Astrocyte of the cerebellum (primary cell): ENCODE measurements at places on chromosomes 5 and 9.

- no peak for DNase-seq
These were observed 126.7 kb downstream of the MED10 start for GRCh38 chr5:6251565-6252102.

DNA sequence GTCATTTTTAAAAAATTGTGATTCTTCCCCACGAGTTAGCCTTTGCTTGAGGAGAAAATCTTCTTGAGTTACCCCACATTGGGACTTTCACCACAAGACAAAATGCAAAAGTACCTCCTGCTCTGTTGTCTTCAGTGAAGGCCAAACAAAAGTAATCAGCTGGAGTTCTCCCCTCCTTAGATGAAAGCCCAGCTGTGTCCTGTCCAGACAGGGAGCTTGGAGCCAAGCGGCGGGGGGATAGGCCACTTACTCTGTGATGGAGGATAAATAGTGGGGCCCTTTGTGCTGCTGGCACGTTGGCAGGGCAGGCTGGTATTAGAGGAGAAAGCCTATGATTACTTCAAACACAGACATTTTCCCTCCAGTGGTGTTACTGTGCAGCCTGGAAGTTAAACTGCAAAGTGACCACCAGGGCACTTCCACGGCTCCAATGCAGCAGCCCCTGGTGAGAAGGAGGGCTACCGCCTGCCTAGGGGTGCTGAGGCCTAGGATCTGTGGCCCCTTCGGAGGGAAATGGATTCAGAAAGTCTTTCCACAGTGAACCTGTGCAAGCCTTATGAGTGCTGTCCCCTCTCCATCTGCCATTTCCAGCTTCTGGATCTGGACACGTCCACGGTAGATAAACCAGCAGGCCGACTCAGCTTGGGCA lies 155.0 kb downstream of the TMEM167A start:
- DNase-seq, result no peak

GRCh38 chr5:84273517-84273883 lies 111.2 kb downstream of the EDIL3 start:
- DNase-seq, result no peak

GRCh38 chr9:71719562-71719961 lies 48.8 kb downstream of the CEMIP2 start:
- DNase-seq, result peak; percentile 11

DNA sequence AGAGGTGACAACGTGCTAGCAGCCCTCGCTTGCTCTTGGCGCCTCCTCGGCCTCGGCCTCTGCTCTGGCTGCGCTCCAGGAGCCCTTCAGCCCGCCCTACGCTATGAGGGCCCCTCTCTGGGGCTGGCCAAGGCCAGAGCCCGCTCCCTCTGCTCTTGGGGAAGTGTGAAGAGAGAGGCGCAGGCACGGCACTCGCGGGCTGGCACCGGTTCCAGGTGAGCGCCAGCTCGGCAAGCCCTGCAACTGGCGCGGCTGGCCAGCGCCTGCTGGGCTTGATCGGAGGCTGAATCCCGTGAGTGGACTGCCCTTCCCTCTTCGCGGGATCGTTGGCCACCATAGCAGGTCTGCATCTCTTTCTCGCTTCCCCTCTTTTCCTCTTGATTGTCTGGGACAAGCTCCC lies 298.0 kb upstream of the PTPRD start:
- DNase-seq, result no peak

DNA sequence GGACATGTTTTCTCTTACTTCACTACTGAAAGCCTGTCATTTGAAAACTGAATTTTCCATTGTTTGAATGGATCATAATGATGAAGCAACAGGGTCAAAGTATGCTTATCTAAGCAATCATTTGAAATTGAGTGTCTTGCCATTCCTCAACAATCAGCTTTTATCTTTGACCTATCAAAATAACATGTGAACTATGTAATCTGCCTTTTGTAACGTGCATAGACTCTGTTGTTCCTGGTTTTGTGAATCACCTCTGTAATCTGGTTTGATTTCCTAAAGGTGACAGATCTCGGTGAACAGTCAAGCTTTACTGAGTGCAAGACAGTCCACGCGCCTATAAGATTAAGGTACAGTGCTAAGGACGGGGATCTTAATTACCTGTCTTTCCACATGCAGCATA lies 3.3 kb downstream of the MEF2C start:
- DNase-seq, result no peak

DNA sequence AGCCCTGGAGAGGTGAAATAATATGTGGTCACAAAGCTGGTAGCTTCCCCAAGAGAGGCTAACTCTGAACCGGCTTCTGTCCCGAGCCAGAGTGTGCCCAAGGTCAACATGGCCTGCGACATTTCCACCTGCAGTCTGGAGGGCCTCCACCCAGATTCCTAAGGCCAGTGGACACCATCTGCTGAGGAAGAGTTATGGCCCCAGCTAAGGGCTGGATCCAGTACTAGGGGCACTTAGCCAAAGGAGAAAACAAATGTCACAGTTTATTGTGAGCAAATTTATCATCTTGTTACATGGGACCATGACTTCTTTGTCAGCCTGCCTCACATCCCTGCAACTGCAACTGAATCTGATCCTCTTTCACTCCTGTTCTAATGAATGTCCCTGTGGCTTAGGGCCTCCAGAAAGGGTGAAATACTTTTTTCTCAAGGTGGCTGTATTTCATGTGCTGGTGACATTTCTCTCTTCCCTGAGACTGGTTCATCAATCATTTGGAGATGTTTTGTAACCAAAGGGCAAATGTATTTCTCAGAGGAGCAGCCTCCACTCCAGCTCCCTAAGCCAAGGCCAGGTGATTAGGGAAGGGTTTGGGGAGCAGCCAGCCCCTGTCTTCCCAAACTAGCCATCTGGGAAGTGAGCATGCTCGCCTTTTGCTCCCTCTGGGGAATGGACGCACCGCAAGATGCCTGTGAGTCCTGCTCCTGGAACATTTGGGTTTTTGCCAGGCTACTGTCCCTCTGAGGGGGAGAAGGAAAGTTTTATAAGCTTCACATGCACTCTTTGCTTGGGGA lies 148.3 kb downstream of the CMYA5 start:
- no peak for DNase-seq

- no peak for DNase-seq
These were observed 42.2 kb upstream of the CEP72 start for GRCh38 chr5:569868-570361.

- DNase-seq, result no peak
These were observed 186.9 kb upstream of the CD180 start for GRCh38 chr5:67383451-67383850.

DNA sequence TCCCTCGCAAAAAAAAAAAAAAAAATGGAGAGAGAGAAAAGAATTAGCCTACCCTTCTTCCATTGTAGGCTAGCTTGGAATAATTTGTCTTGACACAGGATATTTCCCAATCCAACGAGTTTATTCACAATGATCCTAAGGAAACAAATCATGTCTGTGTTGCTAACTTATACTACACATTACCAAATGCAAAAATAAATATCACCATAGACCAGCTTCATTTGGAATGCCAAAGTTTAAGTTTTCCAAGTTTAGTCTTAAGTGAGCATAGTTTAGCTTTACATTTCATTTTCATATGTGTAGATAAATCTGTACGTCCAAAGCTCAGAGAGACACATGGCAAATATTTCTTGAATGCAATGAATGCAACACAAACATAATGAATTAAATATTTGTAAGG lies 1106.2 kb upstream of the DMAC1 start:
- no peak for DNase-seq

- no peak for DNase-seq
These were observed 1.8 kb upstream of the AMACR start for GRCh38 chr5:34009610-34010009.

DNA sequence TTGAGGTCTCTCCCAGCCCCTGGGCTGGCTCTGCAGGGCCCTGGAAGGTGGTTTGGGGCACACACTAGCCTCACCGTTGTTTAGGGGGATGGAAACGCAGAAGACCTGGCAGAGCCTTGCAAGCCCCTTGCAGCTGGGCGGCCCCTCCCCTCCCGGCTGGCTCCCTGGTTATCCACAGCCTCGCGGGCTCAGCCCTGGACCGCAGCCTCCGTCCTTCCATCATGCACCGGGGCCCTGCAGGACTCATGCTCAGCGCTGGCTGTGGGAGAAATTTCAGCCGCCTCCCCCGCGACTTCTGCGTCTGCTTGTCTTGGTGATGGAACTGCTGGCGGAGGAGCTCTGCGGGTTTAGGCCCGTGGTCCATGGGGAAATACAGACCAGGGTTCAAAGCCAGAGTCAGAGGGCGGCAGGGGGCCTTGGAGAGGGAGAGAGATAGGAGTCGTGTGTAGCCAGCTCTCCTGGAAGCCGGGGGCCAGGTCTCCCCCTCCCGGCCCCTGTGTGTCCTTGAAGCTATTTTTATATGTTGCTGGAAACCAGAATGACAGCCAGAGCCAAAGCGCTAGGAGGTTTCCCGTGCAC lies 75.8 kb upstream of the IER5L start:
- DNase-seq, result no peak

DNA sequence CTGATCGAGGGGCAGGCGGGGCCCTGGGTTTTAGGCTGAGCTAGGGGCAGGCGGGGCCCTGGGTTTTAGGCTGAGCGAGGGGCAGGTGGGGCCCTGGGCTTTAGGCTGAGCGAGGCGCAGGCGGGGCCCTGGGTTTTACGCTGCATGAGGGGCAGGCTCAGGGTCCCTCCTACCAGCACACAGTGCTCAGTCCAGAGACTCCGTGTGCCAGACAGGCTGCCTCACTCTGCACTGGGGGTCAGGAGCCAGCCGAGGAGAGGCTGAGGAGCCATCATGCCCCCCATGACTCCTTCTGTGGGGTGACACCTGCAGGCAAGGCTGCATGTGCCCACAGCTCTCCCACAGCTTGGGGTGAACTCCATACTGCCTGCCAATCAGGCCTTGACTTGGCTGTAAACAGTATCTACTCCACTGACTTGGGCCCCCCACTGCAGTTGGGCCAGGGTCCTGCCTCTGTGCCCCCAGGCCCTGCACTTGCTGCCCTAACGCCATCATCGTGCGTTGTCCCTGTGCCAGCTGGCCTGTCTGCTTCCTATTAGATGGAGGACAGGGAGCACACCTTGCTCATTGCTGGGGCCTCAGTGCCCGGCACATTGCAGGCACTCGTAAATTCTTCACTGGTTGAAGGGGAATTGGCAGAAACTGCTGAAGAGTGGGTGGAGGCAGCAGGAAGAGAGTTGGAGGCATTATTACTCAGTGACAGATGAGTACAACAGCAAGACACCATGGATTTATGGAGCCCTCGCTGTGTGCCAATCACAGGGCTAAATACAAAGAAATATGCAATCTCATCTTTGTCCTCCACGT lies 78.6 kb downstream of the AMBP start:
- no peak for DNase-seq

GRCh38 chr9:93229636-93230035 lies 45.7 kb downstream of the WNK2 start:
- DNase-seq, result no peak

DNA sequence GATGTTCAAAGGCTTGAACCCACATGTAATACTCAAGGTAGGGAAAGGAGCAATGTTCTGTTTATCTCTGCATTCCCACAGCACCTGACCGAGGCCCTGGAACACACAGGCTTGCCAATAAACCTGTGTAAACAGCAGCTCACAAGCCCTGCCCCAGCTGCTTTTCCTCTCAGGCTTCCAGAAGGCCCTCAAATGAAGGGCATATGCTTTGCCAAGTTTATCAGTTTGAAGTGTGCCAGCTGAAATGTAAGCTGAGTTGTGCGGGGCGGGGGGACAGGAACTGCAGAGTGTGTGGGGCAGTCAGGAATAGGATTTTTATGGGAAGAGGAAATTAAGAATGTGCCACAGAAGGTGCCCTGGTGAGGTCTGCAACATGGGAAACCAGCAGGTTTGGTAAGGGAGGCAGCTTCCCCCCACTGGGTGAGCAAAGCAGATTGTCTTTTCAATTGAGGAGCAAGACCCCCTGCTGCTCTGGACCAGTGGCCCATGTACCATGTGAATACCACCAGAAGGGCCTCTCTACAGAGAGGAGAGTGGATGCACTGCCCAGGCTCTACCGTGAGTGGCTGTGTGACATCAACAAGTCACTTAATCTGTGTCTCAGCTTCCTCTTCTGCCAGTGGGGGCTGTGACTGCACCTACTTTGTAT lies 194.8 kb downstream of the SPOCK1 start:
- no peak for DNase-seq

DNA sequence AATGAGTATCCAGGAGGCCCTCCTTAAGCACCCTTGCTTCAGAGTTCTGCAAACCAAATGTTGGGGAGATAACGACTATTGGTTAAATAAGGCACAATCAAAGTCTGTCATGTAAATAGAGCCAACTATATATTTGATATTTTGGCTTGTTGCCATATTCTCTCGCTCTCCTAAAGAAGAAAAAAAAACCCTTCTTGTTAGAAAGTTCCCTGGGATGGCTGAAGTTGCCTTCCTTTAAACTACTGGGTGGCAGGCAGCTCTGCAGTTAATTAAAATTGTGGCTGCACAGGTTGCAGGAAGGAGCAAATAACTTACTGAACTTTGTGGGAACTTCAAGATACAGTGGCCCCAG lies 227.0 kb upstream of the ANKRD55 start:
- no peak for DNase-seq

DNA sequence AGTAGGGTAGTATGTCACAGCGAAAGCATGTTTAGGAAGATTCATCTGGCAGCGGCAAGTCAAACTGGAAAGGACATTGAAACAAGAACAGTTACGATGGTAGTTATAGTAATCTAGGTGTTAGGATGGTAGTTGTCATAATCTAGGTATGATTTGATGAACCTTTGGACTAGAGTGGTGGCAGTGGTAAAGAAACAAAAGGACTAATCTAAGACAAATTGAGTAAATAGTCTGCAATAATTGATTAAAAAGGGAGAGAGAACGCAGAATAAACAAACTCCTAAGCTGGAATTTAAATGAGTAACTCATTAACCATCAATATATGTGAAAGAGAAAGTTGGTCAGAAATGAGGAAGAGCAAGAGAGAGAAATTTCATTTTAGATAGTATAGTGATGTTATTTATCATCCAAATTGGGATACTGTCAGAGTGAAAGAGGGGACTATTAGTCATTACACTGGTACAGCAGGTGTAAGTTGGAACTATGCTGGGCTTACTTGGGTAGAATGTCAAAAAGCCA lies 56.8 kb downstream of the MTREX start:
- DNase-seq, result no peak

- DNase-seq, result no peak
These were observed 26.9 kb upstream of the RAPGEF6 start for GRCh38 chr5:131661933-131662332.

DNA sequence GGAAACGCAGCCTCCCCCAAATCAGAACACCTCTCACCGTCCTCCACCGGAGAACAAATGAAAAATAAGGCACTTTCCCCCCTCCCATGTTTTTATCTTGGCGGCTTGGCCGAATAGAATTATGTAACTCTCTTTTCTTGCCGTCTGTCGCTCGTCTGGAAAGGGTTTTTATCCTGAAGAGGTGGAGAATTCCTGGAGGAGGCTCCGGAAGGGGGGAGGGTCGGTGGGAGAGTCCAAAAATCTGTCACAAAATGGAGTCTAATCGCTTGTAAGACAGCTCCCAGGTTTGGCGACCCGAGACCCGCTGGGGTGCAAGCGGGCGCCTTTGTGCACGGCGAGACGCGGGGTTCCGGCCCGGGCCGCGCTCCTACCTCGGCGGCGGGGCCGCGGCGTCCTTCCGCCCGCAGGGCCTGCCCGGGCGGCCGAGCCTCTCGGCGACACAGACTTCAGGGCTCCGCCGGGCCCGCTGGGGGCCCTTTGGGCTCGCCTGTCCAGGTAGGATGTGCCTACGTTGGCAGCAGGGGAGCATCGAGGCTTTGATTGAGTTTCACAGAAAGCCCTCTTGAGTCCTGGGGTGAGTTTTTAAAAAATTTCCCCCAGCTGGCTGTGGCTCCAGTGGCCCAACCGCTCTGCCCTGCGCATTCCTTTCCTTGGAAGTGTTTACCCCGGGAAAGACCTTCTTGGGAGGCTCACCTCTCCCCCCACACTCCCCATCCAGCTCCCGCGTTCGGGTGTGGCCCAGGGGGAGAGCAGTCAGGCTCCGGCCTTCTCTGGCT lies 5.0 kb downstream of the LMX1B start:
- no peak for DNase-seq
